ENCODE measurements at places on chromosomes 13 and 19.
A peak's percentile ranks its signal among the peaks of the same experiment; 100 is the strongest.

GRCh38 chr13:74166261-74167004 lies 32.2 kb upstream of the KLF12 start:
- no peak for DNase-seq

- DNase-seq, result no peak
These were observed 413.1 kb upstream of the ARGLU1 start for GRCh38 chr13:106981051-106981450.

GRCh38 chr19:15252398-15253018 lies 20.3 kb upstream of the EPHX3 start:
- no peak for DNase-seq

DNA sequence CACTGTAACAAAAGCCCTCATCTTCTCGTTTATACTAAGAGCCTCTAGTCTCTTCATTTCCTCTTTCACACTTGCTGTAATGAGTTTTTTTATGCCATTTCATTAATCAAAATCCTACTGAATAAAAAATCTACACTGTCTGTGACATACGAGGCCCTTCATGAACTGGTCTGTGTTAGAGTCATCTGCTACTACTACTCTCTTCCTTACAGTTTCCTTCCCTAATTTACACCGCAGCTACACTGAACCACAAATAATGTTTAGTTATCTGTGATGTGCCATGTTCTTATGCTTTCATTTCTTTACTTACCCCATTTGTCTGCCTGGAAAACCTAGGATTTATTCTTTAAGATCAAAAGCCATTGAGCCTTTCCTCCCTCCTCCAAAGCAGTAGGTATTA lies 16.0 kb downstream of the UFM1 start:
- DNase-seq, result no peak

DNA sequence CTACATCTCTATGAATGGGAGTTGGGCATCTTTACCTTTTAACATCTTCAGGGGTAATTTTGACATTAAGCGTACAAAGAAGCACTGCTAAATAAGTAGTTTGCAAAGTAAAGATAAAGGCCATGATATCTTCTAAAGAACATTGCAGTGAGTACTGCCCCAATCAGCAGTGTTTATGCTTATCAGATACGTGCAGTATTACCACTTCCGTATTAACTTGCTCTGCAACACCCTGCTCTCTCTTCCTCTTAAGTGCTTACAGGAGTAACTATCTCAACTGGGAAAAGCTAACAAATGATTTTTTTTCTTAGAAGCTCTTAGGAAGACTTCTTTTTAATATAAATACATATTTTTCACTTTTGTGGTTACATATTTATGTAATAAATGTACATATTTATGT lies 793.7 kb upstream of the SLC10A2 start:
- DNase-seq, result no peak

GRCh38 chr13:79456051-79456450 lies 24.9 kb upstream of the NDFIP2 start:
- no peak for DNase-seq

GRCh38 chr19:39871886-39872866 lies 26.0 kb upstream of the FBL start:
- DNase-seq, result no peak

- no peak for DNase-seq
These were observed 87.3 kb downstream of the FNDC3A start for GRCh38 chr13:49063011-49063410.

DNA sequence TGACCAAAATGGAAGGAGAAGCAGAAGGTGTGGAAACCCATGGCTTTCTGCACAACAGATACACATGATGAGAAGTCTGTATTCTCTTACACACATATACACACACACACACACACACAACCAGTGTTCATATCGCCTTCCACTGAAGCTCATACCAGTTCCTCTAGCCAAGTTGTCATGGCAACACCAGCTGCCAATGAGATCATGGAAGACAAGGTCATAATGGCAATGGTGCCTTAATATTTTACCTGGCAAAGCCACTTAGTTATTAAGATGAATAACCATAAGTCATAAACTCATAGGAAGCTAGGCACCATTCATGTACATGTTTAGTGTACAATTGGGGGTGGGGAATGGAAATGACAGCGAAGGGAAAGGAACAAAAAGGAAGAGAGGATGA lies 2.6 kb upstream of the DHRS12 start:
- peak; percentile 58 for DNase-seq

- no peak for DNase-seq
These were observed 575 bp downstream of the CARM1 start for GRCh38 chr19:10871711-10872545.

- peak; percentile 41 for DNase-seq
These were observed 50.2 kb downstream of the RFX2 start for GRCh38 chr19:6059988-6060599.

DNA sequence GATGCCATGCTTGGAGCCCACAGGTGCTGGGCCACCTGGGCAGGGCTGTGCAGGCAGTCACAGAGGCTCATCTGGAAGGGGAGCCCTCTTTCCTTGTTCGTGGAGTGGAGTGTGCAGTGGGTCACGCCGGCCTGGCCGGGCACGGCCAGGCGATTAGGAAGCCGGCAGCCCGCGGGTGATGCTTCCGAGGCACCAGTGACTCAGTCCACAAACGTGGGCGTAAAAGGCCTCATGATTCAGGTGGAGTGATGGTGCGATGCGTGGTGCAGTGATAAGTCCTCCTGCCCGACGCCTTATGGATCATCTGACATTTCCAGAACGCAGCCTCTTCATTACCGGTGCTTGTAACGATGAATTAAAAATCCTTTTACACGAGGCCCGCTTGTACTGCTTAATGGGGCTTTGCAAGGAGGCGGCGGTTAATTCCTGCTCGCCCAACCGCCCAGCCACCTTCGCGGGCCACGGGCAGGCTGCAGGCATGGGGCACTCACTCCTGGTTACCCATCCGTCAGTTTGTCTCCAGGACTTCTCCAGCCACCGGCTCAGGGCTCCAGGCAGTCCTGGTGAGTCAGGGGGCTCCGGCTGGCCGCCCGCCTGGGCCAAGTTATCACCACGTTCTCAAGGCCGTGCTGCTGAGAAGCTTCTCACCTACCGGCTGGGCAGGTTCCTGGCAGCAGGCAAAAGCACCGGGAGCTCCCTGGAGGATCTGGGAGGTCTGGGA lies 172.4 kb downstream of the KDM4B start:
- DNase-seq, result no peak

DNA sequence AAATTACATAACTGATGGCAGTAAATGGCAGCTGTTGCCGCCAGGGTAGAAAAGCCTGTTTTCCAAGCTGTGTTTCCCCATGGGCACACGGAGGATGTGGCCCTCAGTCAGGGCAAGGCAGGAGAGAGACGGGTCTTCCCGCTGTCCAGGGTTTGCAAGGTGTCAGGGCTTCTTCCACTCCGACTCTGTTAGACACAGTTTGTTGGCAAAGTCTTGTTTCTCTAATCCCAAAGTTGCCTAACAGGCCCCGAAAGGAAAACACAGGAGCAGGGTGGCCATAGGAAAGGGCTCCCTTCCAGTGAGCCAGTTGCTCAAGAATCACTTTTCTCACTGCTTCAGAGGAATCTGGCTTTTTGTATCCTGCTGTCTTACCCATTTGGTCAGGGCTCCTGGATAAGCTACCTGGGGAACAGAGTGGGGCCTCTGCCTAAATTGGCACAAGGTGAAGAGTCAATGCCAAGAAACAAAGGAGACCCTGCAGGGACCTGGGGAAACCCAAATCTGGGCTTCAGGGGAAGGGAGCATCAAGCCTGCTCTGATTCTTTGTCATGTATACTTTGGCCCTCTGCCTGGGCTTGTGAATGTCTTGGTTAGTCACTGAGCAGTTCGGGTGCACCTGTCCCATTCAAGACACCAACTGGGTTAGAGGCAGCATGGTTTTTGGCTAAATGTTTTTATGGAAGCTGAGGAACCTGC lies 29.0 kb upstream of the CXCL17 start:
- DNase-seq, result no peak

- no peak for DNase-seq
These were observed 50.8 kb downstream of the ZAR1L start for GRCh38 chr13:32264407-32264806.

DNA sequence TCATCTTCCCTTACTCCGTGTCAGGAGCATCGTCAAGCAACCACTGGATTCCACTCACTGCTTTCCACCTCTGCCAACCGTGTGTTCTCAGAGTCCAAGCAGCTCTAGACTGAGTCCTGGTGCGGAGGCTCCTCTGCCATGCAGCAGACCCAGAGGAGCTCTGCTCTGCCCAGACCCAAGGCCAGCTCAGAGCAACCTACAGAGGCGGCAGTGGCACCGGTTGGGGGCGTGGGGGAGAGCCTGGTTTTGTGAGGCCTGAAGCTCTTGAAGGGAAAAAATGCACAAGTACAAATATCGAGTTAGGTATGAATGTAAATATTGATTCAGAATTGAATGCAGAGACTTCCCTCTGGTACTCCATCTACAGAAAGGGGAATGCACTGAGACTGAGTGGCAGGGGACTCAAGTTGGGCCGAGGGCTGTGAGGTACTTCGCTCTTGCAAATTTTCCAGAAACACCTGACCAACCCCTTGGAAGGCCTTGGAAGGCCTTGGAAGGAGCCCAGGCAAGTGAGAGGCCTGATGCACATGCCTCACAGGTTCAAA lies 46.7 kb downstream of the GJA3 start:
- no peak for DNase-seq

GRCh38 chr13:79385694-79386093 lies 20.4 kb downstream of the RBM26 start:
- DNase-seq, result peak; percentile 28

DNA sequence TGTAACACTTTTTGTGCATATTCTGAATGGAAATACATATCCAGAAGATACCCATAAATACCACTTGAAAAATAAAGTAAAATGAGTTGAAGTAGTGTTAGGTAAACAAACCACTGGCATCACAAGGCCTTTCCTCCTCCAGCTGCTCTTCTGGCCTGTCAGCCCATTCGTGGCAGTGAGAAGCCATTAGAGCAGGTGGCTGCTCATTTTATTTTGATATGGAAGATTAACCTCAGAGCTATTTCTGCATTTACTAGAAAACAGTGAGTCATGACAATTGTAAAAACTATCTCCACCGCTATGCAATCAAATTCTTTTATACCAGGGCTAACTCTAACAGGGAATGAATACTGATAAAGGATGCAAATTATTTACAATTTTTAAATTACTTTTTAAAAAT lies 2898.1 kb downstream of the PCDH9 start:
- DNase-seq, result no peak

DNA sequence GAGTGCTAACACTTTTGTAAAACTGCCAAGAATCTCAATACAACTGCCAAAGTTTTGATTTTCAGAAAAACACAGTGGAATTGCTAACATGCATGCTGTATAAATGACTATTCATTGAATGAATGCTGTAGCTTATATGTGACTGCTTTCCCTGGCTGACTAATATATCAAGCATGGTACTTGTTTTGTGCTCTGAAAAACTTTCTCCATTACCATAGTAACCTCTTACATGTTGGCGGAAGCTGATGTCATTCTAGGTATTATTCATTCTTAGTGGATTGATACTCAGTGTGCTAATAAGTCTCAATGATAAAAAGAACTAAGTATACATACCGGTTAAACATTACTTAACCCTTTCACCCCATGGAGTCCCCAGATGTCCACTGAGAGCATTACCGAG lies 166.1 kb upstream of the MYO16 start:
- DNase-seq, result no peak

- no peak for DNase-seq
These were observed 1.8 kb downstream of the FXYD7 start for GRCh38 chr19:35144600-35145436.

GRCh38 chr13:43894438-43894837 lies 14.7 kb downstream of the LACC1 start:
- DNase-seq, result no peak

DNA sequence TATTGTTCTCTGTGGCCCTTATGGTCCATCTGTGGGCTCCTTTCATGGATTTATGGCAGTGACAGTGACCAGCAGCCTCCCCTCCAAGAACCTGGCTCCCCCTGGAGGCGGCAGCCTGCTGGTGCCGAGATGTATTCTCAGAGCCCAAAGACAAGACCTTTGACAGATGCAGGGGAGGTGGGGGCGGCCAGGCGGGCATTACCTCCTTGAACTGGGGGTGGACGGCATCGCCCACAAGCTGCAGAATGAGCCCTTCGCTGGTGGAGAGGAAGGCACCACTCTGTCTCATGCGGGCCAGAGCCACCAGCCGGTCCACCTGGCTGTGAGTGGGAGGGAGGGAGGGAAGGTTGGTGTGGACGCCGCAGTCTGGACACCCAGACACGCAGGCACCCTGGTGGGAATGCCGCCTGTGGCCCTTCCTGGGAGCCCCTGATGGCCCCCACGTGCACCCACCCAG lies 6.6 kb downstream of the ISOC2 start:
- peak; percentile 34 for DNase-seq

DNA sequence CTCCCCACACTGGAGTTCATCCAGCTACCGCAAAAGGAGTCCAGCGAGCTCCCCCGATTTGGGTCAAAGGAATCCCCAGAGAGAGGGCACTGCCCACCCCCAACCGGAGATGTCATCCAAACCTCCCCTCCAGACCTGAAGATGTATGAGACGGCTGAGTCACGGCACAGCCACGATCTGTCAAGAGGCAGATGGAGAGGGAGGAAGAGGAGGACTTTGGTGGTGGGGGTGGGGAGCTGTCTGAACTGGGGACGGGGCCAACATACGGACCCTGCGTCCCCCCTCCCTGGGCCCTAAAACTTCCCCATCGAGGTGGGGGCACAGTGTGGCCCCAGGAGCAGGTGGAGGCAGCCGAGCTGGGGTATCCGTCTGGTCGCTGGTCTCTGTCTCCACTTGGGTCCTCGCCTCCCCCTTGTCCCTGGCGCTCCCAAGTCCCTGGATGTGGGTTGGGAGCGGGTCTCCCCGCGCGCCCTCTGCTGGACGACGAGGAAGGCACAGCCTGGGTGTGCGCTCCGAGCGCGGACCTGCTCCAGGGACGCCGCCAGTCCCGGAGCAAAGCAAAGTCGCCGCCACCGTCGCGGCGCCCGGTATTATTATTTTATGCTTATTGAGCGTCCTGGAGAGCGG lies 3.8 kb downstream of the PDE4A start:
- peak; percentile 85 for DNase-seq

- no peak for DNase-seq
These were observed 666 bp downstream of the MEIS3 start for GRCh38 chr19:47418692-47419029.

GRCh38 chr13:86098511-86098910 lies 299.3 kb upstream of the SLITRK6 start:
- DNase-seq, result no peak

DNA sequence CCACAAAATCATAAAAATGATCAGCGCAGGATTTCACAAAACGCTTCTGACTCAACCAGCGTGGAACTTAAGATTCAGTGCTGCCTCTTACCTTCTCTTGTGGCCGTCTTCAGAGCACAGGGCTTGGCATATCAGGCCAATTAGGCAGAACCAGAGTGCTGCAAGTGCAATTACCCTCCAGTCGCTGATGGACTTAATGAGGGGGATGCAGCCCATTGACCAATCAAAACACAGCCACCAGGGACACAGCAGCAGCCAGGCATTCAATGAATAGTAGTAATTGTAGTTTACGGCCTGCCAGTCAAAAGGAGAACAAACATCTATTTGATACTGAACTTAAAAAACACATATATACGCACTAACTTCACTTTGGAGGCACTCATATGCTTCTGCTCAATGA lies 38.2 kb downstream of the TMTC4 start:
- DNase-seq, result no peak
